ENCODE measurements at places on chromosomes 16 and 17. TPM values are rescaled to one million over a fixed set of nuclear protein-coding genes. Genes with fewer than 3 reads are reported as not detected.

GRCh38 chr16:19583665-19584300, 28.3 kb downstream of the VPS35L start:
- no peak for DNase-seq

DNA sequence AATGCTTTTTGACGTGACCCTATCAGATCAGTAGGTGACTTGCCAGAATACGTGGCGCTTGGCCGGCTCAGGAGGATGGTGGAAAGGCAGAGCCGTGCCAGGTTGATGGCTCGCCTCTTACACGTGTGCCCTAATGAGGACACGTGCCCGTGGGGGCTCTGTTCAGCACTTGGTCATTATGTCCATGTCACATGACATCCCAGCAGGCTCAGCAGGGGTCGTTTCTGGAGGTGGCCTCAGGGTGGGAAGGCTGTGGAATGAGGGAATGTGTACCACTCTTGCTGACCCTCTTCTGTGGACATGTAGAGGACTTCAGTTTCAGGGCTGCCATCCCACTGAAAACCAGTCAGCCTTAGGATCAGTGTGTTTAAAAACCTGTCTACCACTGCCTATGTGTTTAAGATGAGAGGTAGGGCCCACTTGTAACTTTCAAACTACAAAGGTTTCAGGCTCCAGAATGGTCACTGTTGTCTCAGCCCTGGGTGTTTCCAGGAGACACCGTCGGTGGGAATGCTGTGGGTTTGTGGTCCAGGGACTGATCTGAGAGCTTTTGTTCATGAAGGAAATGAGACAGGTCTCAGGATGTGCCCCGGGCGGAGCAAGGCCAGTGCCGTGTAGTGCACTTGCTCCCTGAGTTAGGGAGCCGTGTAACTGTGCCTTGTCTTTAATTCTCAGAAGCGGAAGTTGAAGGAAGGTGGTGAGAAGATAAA, 12.1 kb downstream of the UBN1 start:
- DNase-seq = no peak

DNA sequence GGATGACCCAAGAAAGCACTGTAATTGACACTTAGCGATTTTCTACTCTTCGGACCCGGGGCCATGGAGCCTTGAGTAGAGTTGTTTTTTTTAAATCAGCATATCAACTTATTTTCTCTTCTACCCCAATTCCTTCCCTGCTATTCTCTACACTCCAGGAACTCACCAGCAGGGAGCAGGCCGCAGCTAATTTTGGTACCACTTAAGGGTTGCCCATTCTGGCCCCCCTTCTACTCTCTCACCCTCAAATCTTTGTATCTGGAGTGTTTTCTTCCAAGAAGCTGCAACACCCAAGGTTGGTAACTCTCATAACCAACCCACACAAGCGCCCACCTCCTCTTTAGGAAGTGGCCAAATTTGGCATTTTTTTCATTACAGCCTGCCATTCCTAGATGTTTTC, 5.5 kb upstream of the ERAL1 start:
- no peak for DNase-seq

- peak; percentile 46 for DNase-seq
Observed at GRCh38 chr17:4739122-4740024, at the start of the genes CXCL16 and ZMYND15. CXCL16 (minus strand) TSS chr17:4739928; CDS start chr17:4739339, 589 bp downstream. ZMYND15 (plus strand) TSS chr17:4739833; CDS start chr17:4740549, 716 bp downstream.

DNA sequence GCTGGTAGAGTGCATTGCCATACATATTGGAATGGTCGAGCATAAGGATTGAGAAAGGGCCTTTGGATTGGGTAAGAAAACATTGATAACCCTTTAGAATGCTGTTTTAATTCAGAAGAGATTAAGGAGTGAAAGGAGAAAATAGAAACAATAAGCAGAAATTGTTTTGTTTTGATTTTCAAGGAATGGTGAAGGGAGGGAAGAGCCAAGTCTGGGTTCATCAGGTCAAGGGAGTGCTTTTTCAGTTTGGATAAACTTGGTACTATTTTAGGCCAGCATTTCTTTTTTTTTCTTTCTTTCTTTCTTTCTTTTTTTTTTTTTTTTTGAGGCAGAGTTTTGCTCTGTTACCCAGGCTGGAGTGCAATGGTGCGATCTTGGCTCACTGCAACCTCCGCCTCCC, 50.3 kb downstream of the SNTB2 start:
- no peak for DNase-seq

DNA sequence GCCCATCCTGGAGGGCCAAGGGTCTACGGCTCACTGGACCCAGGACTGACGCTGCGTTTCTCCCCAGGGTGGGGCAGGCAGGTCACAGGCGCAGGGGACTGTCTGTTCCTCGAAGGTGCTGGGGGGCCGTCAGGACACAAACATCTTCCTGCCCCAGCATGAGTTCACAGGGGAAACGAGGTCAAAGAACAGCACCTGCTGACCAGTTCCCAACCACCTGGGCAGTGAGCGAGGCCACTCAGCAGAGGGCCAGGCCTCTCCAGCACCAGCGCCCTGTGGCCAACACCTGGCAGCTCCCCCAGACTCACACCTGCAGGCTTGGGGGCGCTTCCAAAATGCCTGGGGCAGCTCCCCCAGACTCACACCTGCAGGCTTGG, 29.7 kb downstream of the TIMM22 start:
- no peak for DNase-seq

DNA sequence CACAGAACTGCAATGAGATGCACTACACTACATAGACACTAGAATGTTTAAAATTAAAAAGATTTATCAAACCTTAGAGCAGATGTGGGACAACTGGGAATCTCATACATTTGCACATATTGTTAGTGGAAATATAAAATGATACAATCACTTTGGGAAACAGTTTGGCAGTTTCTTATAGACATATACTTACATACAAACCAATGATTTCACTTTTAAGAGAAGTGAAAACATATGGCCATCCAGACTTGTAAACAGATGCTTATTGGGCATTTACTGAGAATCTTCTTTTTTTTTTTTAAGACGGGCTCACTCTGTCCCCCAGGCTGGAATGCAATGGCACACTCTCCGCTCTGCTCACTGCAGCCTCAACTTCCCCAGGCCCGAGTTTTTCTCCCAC, 50.1 kb downstream of the AXIN2 start:
- DNase-seq = no peak

GRCh38 chr17:40360091-40360490, 4.4 kb downstream of the GJD3 start:
- DNase-seq = no peak

GRCh38 chr16:30757316-30757715, 4.5 kb downstream of the CFAP119 start:
- no peak for DNase-seq

- DNase-seq = no peak
Observed at GRCh38 chr16:54582631-54583250, 296.2 kb upstream of the IRX3 start.

- DNase-seq = no peak
Observed at GRCh38 chr17:11122908-11123307, 118.1 kb upstream of the SHISA6 start.

DNA sequence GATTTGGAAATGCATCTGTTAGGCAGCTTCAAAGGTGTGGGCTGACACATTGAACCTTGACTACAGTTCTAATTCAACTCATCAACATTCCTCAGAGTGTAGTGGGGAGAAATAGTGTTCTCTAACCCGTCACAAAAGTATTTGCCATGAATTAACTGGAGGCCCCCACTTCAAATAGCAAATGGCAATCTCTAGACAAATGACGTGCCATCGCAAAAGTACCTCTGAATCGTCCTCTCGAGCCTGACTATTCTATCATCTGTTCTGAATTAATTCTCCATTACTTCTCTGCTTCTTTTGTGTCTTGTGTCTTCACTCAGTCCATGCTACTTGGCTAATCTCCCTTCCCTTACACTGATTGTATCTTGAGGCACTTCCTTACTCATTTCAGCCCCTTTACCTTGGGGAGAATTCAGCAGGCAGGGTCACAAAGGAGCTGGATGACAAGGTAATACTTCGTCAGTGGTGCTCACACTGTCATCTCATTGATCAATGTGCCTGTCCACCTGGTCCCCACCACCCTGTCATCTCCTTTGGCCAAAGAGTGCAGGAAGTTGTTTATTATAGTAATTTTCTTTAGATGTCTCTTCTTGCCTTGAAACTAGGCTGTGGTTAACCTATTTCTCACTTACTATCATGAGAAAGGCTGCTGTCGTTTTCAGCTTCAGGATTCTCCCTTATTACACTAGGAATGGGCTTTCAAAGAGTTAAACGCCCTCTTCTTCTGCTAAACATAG, 108.4 kb downstream of the SYCE1L start:
- no peak for DNase-seq

The DPEP3 gene
- not detected for total RNA-seq

DNA sequence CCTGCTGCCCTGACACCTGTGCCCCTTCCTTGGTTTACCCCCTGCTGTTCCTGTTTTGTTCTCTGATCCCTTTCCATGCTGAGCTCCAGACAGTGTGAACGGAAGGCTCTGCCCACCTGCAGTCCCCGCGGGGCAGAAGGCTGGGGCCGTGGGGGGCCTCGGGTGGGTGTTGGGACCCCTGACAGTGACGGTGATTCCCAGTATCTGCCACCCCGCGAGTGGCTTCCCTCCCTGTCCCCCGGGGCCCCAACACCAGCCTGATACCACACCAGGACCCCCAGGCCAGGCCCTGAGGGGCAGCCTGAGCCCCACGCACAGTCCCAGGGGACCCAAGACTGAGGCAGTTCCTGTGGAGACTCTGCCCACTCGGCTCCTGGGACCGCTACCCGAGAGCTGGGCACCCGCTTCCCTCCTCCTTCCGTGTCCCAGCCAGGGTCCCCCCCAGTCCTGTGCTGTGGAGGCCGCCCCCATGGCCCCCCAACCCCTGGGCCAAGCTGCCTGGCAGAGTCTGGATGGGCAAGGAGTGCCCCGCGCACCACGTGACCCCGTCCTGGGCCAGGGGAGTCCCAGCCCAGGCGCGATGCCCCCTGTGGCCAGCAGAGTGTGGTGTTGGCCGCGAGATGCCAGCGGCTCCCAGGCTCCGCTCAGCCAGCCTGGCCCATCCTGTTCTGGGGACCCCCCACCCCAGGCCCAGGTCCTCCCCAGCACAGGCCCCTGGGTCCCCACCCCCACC, 10.0 kb upstream of the C1QTNF8 start:
- DNase-seq = peak; percentile 87

GRCh38 chr17:61064087-61064951, 335.3 kb upstream of the TBX2 start:
- DNase-seq = no peak

DNA sequence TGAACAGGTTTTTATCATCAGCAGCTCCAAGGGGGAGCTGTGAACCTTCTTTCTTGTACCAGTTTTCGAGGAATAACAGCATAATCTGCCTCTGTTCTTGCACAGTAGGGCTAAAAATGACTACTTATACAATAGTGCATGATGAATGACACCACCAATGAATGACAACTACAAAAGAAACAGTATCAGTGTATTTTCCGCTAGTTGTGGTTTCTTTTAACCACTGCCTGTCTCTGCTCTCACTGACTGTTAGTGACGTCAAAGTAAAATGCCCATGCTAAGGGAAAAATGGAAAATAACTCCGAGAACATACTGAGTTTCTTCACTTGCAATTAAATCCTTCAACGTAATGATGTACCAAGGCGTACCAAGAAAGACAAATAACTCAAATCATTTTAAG, 294.9 kb downstream of the MAP2K6 start:
- DNase-seq = no peak

DNA sequence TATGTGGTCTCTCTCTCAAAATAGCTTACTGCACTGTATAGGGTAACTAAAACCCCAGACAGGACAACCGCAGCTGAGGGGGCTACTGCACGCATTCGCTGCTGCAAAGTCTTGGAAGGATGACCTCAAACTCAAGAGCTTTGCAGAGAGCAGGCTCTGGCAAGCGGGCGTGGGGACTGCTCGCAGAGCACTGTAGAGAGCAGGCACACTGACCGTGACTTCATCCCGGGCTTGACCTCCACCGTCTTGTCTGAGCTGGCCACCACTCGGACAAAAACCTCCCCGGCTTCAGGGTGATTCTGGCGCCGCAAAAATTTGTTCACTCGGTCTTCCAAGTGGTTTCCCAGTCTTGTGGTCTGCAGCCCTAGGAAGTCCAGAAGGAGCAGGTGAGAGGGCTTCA, 22.9 kb upstream of the TRAP1 start:
- DNase-seq = no peak

DNA sequence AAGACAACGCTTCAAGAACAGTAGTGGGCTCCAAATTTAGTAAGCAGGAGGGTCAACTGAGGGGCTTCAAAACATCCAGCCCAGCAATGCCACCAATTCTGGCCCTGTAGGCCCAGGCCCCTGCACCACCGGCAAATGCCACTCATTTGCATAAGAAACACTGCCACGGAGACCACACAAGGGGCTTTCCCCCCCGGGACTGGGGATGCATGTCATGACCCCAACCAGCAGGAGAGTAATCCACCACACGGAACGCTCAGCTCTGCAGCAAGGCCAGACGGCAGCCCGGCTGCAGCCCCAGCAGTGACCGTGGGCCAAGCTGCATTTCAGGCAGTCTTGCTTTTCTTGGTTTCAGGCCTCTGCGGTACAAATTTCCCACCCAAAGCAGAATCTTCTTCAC, 14.1 kb downstream of the TMEM11 start:
- no peak for DNase-seq
